Bone marrow (tissue), 2 donors: ENCODE measurements at places on chromosomes 13 and 19.

DNA sequence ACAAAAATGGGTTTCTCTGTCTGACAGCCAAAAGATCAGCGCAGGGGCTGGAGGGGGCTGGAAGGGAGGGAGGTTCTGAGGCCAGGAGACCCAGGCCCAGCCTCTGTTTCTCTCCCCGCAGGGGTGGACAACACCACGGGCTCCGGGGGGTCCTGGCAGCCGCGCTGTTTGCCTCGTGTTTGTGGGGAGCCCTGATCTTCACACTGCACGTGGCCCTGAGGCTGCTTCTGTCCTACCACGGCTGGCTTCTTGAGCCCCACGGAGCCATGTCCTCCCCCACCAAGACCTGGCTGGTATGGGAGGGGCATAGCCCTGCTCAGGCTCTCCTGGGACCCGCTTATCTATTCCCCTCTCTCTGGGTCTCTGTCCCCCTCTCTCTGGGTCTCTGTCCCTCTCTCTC, 9.6 kb downstream of the CPT1C start:
- DNase-seq = no peak

DNA sequence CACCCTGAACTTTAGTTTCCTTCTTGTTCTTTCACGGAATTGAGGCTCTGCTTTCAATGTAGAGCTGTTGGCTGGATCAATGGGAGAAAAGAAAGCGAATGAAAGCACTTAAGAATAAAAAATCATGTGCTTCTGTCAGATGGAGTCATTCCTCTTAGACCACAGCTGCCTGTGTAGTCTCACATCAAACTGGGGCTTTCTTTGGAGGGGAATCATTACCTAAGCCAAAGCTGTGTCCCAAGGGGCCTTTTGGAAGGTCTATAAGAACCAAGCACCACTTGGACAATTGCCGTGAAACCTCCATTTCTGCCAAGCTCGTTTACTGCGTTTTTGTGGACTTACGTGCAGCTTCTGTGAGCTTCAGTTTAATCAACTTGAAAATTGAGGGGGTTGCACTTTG, 44.2 kb upstream of the RNF113B start:
- no peak for DNase-seq

DNA sequence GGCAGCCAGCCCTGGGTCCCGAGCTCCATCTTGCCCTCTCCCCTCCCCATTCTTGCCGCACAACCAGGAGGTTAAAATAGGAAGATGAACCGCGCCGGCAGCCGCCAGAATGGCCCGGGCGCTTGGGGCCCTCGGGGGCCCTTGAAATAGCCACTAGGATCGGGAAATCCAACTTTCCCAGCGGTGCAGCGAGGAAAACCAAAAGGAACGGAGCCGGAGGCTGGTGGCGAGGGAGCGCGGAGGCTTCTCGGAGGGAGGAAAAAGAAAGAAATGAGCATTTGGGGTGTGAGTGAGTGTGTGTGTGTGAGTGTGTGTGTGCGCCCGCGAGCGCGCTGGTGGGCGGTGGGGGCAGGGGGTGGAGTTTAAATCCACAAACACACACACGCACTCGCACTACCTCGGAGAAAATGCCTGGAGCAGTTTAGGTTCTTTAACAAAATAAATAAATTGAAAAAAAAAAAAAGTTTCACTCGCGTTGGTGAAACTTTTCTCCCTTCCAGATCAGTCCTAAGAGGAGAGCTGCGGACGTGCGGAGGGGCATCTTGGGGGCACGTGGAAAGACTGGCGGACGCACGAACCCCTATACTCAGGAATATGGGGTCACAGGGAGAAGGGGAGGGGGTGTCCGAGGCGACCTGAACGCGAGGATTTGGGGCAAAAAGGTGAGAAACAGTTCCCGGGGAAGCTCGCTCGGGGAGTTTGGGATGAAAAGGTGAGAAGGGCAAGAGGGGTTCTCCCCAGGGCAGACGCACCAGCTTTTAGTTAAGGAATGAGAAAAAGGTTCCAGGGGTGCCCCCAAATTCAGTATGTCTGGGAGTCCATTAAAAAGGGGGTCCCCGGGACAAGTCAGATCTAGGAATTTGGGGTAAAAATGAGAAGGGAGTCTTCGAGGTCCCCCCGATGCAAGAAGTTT, 1.3 kb downstream of the RFX2 start:
- peak; percentile 57 for DNase-seq

DNA sequence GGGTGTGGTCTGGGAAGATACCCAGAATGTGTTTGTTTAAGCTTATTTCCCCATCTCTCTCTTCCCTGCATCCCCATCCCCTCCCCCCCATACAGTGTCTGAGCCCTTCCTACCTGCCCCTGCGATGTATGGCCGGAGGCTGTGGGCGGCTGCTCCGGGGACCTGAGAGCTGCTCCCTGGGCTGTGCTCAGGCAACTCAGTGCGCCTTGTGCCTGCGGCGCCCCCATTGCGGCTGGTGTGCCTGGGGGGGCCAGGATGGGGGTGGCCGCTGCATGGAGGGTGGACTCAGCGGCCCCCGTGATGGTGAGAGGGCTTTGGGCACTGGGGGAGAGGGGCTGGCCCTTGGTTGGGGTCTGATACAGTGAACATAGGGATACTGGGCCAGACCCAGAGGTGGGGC, 21.7 kb downstream of the CNFN start:
- DNase-seq = no peak

GRCh38 chr19:43519436-43520088, 7.4 kb downstream of the ETHE1 start:
- DNase-seq = peak; percentile 34

- no peak for DNase-seq
Measured at GRCh38 chr19:31167690-31168089, 181.5 kb downstream of the TSHZ3 start.

GRCh38 chr13:53601113-53601512, 572.5 kb downstream of the OLFM4 start:
- DNase-seq = no peak

DNA sequence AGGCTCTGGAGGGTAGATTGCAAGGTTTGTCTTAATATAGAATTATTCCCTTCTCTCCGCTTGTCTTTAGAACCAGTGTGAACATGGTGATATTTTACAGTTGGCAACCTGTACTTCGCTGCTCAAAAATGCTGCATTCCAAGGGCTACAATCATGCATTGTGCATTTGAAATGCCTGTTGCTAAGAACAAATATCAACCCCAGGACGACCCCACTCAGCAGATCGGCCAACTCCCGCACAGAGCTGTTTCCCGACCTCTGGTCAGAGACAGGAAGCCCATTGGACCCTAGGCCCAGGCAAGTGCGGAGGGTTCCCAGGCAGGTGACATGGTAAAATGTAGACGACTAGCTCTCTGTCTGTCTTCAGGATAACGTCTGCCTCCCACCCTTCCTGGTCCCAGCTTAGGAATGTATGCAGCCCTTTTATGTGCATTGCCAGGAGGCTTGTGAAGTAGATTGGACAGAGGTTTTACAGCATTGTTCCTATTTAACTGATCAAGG, 263.5 kb downstream of the FOXO1 start:
- DNase-seq = no peak

DNA sequence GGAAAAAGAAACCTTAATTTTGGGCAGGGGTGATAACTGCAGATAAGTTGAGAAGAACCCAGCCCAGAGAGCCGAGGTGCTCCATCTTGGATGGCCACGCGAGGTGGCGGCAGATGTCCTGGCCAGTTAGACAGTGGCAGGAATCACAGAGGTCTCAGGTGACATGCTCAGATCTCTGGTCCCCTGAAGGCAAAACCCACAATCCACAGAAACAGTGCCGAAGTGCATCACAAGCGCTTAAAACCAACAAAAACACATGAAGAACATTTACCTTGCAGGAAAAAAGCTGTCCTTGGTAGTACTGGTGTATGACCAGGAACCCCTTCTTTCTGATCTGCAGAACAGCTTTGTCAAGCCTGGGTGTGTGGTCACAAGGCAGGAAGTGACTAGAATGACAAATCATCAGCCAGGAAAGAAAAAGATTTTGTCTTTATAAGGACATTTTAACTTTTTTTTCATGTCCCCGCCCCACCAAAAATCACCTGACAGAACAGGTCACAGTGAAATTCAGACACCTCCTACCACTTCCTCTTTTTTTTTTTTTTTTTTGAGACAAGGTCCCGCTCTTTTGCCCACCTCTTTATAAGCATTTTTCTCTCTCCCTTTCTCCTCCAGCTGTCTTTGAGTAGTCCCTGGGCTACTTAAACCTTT, at the start of gene LCP1:
TSS of gene LCP1 (minus strand) at position 338 of the 651 bp plus-strand sequence. CDS start 22,515 bp downstream, outside the sequence.
- DNase-seq = no peak

DNA sequence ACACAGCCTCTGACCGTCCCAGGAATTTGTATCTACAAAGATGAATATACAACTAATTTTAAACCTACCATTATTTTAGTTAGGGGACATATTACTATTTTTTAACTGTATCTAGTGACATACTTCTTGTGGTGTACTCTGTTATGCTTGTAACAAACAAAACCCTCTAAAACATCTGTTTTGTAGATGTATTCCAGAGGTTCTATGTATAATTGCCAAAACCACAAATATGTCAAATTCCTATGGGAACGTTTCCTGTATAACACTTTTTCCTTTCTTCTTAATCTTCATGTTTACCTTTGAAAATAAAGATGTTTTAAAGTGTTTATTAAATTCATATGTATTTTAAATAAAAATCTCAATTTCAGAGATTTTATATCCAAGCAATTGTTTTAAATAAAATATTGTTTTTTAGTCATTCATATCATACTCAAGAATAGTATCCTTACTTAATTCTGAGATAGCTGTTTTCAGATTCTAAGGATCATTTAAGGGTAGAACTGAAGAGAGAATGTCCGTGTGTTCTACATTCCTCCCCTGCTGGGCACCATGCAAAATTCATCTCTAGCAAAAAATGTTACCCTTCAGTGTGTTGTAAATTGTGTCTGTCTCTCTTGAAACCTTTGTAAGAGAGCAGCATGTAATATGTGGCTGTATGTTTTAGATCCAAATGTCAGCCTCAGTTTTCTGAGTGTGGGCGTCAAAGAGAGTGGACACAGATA, 1327.7 kb downstream of the EFNB2 start:
- no peak for DNase-seq

GRCh38 chr19:34375598-34375997, 10.6 kb downstream of the GPI start:
- DNase-seq = no peak

- DNase-seq = no peak
Measured at GRCh38 chr13:21034603-21035191, 26.7 kb downstream of the LATS2 start.

GRCh38 chr13:103287659-103288058, 221.4 kb upstream of the SLC10A2 start:
- DNase-seq = no peak

- no peak for DNase-seq
Measured at GRCh38 chr13:23560571-23561089, 9.6 kb upstream of the TNFRSF19 start.

DNA sequence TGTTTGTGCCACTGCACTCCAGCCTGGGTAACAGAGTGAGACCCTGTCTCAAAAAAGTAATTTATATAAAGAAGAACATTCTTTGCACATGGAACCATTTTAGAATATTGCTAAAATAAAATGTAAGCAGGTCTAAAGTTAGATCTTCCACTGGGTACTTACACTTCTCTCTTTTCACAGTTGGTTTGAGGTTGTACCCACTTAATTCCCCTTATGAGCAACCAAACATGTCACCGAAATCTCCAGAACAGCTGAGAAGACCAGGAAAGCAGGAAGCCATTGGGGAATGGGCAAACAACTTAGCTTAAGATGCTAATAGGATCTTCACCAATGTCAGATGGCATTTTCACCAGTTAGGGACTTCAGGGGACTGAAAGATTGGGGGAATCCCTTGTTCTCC, 18.8 kb downstream of the NLRP4 start:
- no peak for DNase-seq

- DNase-seq = no peak
Measured at GRCh38 chr13:102291587-102292218, 110.1 kb downstream of the FGF14 start.
